GM06990 (cell line): ENCODE measurements at places on chromosomes 3 and 15.

- no peak for DNase-seq
Measured at GRCh38 chr15:66657185-66658020, 44.6 kb upstream of the SMAD6 start.

GRCh38 chr3:11367143-11367693 is 95.0 kb downstream of the ATG7 start:
- no peak for DNase-seq

- no peak for DNase-seq
Measured at GRCh38 chr3:117019082-117019713, 309.6 kb downstream of the TUSC7 start.

- no peak for DNase-seq
Measured at GRCh38 chr3:76585794-76586392, 454.0 kb upstream of the ROBO2 start.

DNA sequence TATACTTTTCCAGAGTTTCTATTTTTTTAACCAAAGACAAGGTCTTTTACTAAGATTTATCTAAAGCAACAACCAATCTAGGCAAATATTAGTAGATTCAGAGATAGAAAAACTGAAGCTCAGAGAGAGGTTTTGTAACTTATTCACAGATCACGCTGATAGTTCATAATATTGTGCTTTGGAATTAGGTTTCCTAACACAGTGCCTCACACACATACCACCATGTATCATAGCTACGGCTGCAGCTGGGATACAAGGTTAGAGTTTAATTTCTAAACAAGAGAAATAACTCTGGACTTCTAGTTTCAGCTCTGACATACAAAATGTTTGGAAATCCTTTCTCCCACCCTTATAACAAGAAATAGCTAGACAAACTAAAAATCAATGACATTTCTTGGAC is 565.7 kb downstream of the PYDC2 start:
- no peak for DNase-seq

- no peak for DNase-seq
Measured at GRCh38 chr15:93779341-93779740, 452.0 kb upstream of the MCTP2 start.

- DNase-seq: no peak
Measured at GRCh38 chr15:37619358-37620042, 314.9 kb upstream of the TMCO5A start.

DNA sequence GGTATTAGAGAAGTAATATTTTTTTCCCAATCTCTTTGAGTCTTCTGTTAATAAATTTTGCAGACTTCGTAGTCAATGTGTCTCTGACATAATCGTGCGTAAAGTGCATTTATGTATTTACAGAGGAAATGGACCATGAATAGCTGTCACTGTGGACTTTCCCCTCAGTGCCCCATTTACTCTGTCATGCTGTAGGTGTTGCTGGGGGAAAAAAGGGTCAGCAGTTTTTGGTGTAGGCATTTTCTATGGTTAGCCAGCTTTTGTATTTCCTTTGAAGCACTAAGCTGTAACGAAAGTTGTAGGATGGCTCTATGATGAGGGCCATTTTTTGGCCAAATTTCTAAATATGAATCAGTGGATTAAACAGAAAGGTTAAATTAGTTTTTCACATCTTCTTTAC is 598.4 kb downstream of the FGF12 start:
- peak; percentile 37 for DNase-seq

DNA sequence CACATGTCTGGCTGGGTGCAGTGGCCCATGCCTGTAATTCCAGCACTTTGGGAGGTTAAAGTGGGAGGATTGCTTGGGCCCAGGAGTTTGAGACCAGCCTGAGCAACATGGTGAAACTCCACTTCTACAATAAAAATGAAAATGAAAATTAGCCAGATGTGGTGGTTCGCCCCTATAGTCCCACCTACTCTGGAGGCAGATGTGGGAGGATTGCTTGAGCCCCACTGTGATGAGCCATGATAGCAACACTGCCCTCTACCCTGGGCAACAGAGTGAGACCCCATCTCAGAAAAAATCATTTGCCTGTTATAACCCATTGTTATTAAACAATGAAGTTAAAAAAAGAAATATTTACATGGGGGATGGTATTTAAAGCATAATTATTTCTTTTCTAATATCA is 240.1 kb upstream of the ZPLD1 start:
- DNase-seq: no peak

DNA sequence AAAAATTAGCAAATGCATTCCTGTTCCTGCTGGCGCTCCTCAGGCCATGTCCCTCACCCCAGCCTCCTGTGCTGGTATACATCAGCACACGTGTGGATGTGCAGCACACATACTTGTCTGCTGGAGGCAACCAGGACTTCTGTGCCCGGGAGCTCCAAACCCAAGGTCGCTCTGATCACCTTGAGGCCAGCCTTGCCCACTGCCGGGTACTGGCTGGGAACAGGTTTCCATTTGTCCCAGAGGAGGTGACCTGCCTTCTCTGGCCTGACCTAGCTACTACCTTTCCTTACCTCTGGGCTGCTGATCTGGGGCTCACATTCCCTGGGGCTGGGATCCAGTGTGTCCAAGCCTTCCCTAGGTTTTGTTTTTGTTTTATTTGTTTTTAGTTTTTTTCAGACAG is 12.1 kb downstream of the PRKCD start:
- no peak for DNase-seq

GRCh38 chr15:70226337-70226980 is 128.7 kb upstream of the TLE3 start:
- no peak for DNase-seq

DNA sequence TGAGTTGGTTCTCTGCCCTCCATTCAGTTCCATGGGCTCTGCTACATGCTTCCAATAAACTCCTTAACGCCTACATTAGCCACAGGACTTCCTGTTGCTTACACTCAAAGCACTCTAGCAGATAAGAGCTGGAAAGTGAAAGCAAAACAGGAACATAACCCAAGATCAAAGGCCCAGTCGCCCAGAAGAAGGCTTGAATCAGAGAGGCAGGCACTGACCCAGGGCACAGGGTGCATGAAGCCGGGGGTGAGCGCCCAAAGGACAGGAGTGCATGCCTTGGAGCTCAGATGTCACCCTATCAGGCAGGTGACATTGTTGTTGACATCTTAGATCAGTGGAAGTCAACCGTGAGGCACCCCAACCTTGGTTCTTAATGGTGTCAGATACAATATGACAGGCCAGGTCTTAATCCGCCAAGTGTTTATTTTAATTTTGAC is 235.1 kb downstream of the UACA start:
- peak; percentile 80 for DNase-seq

DNA sequence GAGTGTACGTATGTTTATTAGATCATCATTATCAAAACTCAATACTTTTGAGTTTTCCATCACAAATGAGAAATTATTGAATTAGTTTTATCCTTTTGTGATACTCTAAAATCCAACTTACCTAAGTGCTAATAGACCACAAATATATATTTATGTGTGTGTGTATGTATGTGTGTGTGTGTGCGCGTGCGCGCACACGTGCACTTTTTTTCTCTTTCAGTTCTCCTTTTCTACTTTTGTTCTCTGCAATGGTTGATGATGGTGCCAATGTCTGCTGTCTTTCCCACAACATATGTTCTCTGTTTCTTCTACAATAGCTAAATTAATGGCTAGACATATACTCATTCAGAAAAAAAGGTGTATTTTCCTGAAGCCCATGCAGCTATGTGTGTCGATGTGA is 571.6 kb upstream of the ARPP21 start:
- no peak for DNase-seq

DNA sequence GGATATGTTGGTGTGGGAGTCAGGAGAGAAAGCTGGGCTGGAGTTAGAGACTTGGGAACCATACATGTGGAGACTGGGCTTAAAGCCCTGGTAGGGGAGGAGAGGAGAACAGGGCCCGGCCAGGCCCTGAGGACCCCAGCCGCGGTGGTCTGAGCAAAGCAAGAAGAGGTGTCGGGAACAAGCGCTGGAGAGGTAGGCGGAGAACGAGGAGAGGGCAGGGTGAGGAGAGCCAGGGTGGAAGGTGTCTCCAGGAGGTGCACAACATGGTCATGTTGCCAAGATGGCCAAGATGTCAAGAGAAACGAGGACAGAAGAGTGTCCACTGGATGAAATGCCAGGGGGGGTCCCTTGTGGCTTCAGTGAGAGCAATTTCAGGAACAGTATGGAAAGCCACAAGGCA is 5.5 kb downstream of the CHAC1 start:
- no peak for DNase-seq

DNA sequence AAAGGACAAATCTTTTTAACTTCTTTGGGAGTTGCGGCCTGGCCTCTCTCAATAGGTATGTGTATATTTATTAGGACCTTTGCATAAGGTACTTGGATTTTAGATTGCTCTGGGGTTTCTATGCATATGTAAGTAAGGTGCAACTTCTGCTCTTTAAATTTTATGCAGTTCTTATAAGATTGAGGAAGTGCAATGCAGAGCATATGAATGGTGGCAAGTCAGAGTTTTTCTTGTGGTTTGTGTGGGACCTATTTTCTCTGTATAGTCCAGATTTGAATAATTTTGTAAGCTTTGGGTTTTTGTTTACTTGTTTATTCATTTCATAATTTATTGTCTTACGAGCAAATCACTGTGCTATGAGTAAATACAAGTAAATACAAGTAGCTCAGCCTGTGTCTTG is 101.5 kb downstream of the ATG7 start:
- DNase-seq: no peak

- DNase-seq: no peak
Measured at GRCh38 chr15:39365873-39366272, 215.0 kb upstream of the THBS1 start.

DNA sequence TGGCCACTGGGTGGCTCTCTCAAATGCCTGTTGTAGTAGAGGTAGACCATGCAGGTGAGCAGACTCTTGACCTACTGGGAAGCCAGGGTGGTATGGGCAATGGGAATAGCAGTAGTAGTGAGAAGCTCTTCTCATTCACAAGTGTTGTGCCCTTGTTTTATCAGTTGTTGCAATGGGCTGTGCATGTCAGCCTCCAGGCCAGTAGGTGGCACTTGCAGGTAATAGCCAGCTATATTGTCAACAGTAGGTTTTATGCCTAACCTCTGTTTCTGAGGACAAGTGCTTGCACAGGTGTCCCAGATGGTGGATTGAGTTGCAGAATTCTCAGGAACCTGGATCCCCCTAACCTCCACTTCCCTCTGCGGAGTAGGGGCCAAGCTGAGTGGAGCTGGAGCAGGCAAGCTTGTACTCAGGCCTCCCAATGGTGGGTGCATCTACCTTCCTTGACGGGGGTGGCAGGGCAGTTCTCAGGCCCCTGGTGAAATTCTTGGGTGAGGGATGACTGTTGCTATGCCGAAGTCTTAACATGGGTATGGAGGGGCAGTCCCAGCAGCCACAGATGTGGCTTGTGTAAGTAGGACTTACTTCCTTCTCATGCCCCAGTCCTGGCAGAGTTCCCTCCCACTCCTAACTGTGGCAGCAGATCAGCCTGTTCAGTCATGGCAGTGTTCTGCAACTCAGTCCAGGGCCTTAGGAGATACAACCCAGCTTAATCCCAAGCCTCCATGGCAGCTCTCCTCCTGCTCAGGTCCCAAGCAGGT is 104.3 kb downstream of the NEO1 start:
- DNase-seq: no peak

- DNase-seq: no peak
Measured at GRCh38 chr15:85496551-85497171, 116.3 kb downstream of the AKAP13 start.

DNA sequence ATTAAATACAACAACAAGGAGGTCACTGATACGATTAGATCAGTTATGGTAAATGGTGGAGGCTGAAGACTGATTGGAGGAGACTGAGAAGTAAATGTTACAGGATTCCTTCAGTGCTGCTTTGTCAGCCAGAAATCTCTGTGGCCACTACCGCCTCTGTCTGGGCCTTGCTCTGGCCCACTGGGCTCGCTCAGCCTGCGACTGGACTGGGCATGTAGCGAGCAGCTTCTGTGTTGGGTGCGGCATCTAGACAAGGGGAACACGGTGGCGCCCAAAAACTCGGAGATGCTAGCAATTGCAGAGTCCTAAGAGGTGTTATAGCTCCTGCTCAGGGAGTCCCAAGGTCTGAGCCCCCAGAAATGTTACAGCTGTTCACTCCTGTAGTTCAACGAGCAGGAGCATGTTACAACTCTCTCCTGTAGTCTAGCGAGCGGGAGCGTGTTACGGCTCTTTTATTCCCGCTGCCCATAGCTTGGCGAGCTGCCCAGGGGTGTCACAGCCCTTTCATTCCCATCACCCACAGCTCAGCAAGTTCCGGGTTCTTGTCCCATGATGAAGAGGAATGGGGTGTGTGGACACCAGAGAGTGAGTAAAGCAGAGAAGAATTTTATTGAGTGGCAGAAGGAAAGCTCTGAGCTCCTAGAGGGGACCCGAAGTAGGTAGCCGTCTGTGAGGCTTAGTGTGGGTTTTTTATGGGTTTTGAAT is 24.7 kb downstream of the SLC15A2 start:
- DNase-seq: no peak

DNA sequence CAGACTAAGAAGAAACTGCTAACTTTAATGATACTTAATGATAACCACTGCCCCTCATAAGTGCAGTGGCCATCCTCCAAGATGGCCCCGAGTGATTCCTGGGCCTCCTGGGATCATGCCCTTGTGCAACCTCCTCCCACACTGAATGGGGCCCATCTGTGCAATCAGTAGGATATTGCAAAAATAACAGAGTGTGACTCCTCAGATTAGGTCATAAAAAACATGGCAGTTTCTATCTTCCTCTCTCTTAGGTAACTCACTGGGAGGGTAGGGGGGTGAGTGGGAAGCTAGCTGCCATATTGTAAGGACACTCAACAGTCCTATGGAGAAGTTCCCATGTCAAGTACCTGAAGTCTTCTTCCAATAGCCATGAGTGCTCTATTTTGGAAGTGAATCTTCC is 173.0 kb downstream of the SHQ1 start:
- DNase-seq: no peak

DNA sequence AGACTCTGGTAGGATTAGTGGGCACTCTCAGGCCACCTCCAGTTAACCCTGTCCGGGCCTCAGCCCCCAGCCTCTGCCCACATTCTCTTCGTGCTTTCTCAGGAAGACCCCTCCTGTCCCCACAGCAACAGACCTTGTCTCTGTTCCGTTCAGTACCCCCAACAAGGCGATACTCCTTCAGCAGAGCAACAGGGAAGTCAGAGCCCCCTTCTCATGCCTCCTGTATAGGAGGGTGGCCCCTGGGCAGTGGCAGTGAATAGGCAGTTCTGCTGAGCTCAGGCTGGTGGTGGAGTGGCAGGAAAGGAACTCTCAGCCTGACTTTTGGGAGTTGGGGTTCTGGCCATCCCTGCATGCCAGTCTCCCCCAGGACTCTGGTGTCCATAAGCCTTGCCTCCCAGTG is 513 bp downstream of the SEMA3B start:
- DNase-seq: no peak

DNA sequence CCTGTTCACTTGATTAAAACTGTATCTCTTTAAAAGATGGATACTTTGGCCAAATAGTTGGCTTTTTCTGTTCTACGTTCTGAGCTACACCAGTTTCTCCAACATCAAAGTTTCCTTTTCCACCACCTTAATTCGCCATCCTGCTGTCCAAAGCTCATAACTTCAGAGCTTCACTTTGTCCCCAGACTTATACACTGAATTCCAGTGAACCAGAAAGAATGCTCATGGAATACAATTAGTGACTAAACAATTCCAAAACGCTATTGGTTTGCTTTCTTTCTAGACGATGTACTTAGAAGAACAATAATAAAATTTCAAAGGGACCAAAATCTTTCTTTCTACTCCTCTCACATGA is 23.2 kb downstream of the GPR15 start:
- no peak for DNase-seq
